Left lobe of liver (tissue), 2 donors: ENCODE measurements at places on chromosomes 4 and X. TPM values are rescaled to one million over a fixed set of nuclear protein-coding genes. Genes with fewer than 3 reads are reported as not detected.

The MAGED4 gene
- total RNA-seq, result not detected

The CTAG1A gene
- not detected for total RNA-seq

The LNX1 gene
- 7.0 TPM for total RNA-seq

The GBA3 gene
- total RNA-seq, result 57.4 TPM

The VCX3A gene
- total RNA-seq, result 0.28 TPM

The FGG gene
- total RNA-seq, result 7,950 TPM

The SOD3 gene
- 2.9 TPM for total RNA-seq

The SH3BGRL gene
- 10.5 TPM for total RNA-seq

The PLP1 gene
- 0.81 TPM for total RNA-seq

The CDS1 gene
- total RNA-seq, result 0.65 TPM

The NAT8L gene
- total RNA-seq, result 0.05 TPM
